ENCODE measurements at places on chromosomes 3 and 15.

DNA sequence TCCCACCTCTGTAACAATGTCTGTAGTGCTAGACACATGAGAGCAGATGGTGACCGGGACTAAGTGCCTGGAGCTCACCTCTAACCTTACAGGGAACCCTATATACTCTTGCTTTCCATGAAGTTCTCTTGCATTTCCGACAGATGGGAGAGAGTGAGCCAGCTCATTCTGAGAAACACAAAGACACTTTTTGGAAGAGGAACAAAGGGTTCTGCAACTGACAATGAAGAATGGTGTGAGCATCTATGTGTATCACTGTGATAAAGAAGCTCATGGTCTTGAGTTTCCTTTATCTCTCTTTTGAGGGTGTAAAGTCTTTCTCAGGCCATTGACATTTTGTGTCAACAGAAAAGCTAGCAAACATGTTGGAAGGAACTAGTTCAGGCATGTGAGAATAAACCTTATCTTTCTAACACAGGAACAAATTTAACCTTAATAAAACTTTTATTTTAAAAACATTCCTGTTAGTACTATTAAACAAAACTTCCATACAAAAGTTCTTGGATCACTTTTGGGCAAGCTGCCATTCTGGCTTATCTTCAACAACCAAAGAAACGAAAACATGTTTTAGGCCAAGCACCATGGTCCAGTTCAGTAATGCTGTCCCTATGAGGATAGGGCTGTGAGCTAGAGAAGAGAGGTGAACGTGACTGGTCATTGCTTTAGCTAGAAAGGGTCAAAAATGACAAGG, 142.7 kb downstream of the THRB start:
- DNase-seq = no peak

- no peak for DNase-seq
These were observed 120.2 kb downstream of the LRRC28 start for GRCh38 chr15:99371180-99372103.

DNA sequence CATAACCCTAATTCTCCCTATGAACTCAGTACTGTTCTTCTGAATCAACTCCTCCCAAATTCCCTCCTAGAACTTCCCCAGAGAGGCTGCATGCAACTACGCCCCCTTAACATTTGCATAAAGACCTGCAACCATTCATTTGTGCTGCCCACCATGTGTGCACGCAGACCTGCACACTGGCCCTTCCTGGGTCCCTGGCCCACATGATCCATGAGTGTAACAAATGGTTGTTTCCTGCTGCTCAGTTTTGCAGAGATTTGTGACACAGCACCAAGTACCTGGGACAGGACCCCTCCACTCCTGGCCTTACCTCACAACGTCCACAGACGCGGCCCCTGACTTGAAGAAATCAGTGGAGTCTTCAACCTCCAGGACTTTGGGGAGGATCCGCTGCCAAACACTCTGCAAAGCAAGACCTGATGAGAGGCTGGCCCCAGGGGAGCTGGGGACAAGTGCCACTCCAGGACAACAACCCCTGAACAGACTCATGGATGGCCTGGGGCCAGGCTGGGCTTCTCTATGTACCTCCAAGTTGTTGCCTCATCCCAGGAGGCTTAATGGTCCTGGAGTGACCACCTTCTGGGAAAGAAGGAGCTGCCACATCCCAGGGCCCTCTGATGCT, 33.8 kb downstream of the ALDH1L1 start:
- no peak for DNase-seq

DNA sequence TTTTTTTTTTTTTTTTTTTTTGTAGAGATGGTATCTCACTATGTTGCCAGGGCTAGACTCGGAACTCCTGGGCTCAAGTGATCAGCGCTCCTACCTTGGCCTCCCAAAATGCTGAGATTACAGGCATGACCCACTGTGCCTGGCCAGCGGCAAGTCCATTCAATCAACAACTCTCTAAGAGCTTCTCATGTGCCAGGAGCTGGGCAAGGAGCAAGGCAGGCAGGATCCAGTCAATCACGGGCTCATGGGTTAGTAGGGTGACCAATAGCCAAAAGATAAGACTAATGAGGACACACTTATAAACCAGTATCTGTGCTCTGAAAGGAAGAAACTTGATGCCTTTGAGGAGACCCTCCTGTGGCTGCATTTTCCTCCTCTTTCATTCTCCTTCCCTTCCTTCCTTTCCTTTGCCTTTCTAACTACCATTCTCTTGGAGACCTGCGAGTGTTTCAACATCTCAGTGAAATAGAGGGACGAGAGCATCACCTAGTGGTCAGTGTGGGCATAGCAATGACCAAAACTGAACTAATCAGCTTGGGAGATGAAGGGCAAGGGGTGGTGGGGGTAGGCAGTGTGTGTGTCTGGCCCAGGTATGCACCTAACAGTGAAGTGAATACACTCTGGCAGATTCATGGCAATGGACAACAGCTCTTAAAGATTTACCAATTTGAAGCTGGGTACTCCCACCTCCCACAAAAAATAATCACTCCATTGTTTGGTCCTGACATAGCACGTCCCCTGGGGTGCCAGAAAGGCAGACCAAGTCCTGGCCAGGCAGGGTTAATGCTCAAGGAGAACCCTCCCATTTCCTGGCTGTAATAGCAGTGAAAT, 6.3 kb downstream of the RPP25 start:
- peak; percentile 50 for DNase-seq

DNA sequence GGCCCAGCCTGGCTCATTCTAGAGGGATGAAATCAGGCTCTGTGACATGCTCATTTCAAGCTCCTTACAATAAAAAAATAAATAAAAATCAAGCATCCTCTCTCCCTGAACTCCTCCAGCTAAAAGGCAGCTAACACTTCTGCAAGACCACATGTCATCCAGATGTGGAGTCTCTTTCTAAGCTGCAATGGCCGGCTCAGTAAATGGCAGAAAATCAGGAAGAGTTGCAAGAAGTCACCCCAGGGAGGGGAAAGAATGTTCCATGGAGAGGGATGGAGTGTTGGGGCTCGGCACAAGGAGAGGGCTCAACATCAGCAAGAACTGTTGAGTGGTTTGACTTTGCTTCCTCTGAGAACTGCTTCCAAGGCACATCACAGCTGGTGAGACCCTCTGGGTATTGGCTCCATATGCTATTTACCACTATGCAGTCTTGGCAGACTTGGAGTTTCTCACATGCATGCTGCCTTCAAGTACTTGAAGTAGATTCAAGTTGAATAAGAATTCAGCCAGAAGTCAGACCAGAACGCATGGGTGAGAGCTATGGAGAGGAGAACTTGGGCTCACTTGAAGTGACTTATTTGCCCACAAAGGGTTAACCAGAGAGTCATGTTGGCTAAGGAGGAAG, 689.0 kb downstream of the NTRK3 start:
- DNase-seq = no peak

DNA sequence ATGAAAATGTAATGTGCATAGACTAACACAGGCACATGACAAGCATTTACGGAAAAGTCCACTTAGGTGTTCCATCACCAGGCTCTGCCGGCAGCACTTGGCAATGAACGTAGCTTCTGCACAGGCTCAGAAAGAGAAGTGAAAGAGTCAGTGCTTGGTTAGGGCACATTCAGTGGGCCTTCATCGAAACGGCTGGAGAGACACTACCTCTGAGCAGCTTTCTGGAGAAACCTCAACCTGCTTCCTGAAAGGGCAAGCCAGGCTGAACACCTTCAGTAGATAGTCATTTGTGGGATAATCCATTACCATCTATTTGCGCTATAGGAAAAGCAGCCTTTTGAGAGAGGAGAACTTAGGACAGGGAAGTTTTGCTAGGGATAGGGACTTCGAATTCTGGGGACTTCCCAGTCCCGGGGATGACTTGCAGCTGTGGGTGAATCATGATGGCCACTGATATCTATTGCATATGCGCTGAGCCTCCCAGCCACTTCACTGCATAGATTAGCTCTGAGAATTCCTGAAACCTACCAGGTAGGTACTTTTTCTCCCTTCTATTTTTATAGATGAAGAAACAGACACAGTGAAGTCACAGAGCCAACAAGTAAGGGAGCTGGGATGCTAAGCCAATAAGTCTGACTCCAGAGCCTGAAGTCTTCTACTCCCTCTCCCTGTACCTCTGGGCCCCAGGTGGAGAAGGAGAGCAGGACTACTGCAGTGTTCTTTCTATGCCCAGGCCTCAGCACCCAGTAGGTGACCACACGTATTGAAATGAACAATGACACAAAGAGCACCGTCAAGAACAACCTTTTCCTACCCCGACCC, 4.2 kb upstream of the SH2D7 start:
- no peak for DNase-seq

- no peak for DNase-seq
These were observed 895.6 kb downstream of the ROBO1 start for GRCh38 chr3:78872195-78872594.
